Fibroblast of skin of left biceps (primary cell): ENCODE measurements at places on chromosomes 2 and 18.
A peak's percentile ranks its signal among the peaks of the same experiment; 100 is the strongest.

GRCh38 chr2:30336084-30336483 is 104.8 kb downstream of the LBH start:
- DNase-seq = no peak

DNA sequence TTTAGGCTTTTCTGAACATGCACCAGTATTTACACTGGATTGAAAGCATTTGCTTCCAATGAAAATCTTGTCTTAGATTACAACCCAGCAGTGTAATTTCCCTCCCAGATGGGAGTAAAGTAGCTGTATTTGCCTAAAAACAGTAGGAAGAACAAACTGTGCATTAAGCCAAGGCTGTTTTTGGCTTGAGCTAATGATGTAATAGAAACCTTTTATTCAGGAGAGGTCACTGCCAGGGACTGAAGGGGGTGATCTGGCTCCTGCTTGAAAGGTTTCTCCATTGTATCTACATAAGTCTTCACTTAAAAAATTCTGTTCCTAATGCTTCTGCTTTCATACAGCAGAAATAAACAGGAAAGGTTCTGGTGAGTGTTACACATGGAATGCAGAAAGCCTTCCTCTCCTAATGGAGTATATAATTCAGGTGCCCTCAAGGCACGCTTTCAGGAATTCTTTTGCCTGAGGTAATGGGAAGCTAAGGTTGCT is 74.4 kb downstream of the MEIS1 start:
- no peak for DNase-seq

GRCh38 chr2:239266779-239267287 is 134.0 kb downstream of the HDAC4 start:
- DNase-seq = no peak

DNA sequence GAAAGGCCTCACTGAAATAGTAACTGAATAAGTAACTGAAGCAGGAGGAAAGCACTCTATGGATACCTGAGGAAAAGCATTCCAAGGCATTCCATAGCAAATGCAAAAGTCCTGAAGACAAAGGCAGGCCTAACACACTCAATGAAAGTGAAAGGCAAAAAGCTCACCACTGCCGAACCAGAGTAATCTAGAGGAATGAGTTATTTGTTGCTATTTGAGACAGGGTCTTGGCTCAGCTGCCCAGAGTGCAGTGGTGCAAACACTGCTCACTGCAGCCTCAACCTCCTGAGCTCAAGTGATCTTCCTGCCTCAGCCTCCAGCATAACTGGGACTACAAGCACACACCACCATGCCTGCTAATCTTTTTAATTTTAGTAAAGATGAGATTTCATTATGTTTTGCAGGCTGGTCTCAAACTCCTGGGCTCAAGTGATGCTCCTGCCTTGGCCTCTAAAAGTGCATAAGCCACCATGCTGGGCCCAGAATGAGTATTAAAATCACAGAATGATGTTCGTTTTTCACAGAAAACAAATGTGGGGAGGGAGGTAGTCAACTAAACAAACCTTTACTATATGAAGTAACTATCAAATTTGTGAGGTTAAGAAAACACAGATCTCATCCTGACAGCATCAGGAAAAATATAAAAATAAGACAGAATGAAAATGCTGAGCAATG is 17.9 kb downstream of the PIAS2 start:
- no peak for DNase-seq

DNA sequence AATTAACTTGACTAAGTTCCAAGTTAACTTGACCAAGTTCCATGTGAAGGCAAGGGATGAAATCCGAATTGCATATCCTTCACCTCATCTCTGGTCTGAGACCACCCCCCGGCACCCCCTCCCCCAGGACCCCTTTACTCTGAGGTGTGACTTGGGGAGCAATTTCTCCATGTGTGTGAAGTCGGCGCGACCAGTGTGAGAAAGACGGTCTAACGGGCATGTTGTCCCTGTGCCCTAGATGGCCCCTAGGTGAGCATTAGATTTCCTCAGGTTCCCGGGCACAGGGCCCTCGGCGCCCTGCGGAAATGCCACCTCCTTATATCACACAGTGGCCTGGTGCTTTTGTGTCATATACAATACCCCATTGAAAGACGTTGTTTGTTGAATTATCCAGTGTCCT is 137.1 kb downstream of the CTIF start:
- DNase-seq = no peak

DNA sequence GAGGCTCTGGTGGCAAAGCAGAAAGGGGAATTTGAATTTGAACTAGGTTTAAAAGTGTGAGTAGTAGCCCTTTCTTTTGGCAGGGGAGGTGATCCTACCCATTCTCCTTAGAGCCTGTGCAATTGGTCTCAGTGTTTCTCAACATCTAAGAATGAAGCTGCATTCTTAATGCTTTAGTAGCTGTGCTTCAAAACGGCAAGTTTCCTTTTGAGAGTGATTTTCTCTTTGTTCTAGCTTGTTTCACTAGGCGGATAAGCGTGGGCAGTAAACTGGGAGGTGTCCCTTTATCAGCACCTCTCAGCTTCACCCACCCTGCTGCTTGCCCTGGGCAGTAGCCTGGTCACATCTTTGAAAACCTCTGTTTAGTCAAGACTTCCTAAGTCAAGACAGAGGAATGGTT is 6.7 kb downstream of the CRIM1 start:
- no peak for DNase-seq

DNA sequence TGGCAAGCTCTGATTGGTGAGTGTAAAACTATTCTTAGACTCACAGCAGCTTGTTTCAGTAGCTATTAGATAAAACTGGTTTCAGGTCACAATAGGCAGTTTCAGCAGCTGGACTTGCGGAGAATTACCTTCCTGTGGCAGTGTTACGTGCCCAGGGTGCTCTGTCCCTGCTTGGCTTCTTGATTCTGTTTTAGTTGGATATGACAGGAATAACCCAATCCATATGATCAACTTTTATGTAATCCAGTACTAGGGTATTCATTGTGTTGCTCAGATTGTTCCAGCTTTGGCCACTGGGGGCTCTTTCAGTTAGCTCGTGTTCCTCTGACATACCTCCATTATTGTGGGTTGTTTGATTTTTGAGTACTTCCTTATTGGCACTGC is 43.1 kb downstream of the INPP4A start:
- no peak for DNase-seq

- peak; percentile 7 for DNase-seq
Observed at GRCh38 chr2:195051401-195051800, 605.6 kb upstream of the SLC39A10 start.

GRCh38 chr2:142131010-142131669 is at the start of gene LRP1B:
LRP1B (minus strand) TSS chr2:142131016; CDS start chr2:142130729, 287 bp downstream.
- DNase-seq = no peak

DNA sequence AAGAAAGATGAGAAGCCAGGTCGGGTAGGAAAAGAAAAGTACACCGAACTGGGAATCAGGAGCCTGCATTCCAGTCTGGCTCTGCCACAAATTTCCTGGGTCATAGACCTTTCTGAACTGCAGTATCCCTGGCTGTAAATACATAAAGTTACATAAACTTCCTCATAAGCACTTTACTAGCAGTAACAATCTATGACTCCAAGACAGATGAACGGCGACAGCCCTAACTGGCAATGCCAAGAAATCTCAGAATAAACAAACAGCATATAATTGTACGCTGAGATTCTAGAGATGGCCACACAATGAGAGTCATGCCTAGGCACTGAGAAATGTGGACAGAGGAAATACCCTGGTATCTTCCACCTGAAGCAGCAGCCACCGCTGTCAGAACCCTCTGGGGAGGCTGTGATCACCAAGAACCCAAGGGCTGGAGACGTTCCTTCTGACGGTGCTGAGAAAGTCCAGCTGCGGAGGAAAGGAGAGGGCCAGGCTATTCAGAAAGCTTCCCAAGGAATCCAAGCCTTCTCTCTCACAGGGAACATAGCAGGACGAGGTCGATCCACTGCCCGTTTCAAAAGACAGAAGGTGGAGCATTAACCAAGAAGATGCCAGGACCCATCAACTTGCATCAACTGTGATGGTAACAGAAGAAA is 89.3 kb upstream of the SLC66A3 start:
- no peak for DNase-seq

DNA sequence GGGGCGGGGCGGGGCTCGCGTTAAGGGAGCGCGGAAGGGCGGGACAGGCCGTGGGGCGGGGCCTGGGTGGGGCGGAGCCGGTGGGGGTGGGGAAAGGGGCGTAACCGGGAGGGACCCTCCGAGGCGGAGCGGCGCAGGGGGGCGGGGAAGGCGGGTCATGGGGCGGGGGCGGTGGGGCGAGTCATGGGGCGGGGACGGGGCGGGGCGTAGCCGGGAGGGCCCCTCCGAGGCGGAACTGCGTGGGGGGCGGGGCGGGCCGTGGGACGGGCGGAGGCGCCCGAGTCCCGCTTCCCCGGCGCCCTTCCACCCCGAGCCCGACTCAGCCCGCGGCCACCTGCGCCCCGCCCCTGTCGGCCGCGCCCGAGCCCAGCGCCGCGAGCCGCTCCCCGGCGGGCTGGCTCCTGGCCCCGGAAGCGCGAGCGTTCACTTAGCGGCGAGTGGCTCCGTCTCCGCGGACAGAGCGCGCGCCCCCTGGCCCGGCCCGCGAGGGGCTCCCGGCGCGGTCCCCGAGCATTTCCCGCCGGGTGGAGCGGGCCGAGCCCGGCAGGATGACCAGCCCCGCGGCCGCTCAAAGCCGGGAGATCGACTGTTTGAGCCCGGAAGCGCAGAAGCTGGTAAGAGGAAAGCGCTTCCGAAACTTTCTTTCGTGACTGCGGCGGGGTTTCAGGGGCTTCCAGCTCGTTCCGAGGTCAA is 64.7 kb downstream of the LRRFIP1 start:
- DNase-seq = peak; percentile 74

GRCh38 chr2:4180631-4181030 is 477.3 kb downstream of the DCDC2C start:
- no peak for DNase-seq

- DNase-seq = no peak
Observed at GRCh38 chr2:134225173-134225572, 28.7 kb upstream of the MGAT5 start.

GRCh38 chr2:26609839-26610277 is 31.3 kb downstream of the CIB4 start:
- no peak for DNase-seq

- peak; percentile 37 for DNase-seq
Observed at GRCh38 chr2:163800951-163801381, 65.2 kb upstream of the FIGN start.

DNA sequence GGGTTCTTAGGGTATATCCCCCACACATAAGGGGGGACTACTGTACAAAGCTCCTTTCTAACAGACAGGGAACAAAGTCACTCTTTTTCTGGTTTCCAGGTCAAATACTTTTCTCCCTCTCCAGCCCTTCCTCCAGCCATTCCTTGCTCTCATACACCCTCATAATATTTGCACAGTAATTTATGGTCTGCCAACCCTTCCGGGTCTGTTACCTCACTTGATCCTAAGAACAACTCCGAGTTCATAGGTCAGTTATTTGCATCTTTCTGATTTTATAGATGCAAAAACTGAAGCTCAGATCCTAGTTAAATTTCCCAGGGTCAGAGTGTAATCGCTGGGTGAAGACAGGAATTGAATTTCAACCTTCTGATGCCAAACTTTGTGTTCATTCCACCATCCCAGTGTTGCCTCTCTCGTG is 14.8 kb upstream of the MATN3 start:
- DNase-seq = no peak

GRCh38 chr2:46540496-46541331 is 61.3 kb downstream of the TMEM247 start:
- peak; percentile 22 for DNase-seq

- no peak for DNase-seq
Observed at GRCh38 chr2:74228772-74229171, 30.4 kb downstream of the MTHFD2 start.

DNA sequence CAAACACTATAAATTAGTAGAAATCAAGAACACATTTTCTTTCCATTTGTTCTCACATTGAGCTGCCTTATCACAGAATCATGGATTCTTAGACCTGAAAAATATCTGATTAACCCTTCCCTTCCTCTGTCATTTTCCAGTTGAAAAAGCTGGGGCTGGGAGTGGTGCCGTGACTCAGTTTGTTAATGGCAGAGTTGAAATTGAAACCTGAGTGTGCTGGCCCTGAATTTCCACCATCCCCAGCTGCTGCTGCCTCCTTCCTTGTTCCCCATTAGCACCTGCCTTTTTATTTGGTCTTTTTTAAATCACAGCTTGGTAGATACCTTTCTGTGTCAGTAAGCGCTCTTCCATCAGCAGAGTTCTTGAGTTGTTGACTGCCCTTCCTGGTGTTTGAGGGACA is 10.6 kb downstream of the FARP2 start:
- no peak for DNase-seq

DNA sequence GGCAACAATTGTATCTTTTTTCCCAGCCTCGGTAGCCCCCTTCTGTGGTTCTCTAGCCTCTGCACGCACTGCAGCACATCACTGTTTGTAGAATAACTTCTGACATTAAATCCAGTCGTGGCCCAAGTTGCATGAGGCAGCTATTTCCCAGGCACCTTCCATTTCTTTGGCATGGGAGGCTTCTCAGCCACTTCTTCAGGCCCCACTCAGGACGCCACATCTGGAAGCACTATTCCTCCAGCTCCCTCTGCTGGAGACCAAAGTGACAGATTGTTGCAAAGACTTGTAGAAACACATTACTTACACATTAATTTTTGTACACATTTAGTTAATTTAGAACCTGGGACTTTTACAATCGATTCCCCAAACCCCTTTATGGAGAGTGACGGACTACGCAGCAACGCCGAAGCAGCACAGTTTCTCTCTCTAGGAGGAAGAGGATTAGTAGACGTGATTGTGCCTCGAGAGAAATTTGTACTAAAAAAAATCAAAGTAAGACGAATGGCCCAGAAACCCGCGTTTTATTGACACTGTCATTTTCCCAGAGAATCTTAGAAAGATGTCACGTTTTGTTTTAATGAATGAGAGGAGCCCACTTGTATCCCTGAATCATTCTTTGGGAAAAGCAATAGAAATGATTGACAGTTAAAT is 57.8 kb upstream of the RGPD5 start:
- DNase-seq = peak; percentile 28

GRCh38 chr2:74566754-74567085 is 12.2 kb downstream of the DOK1 start:
- peak; percentile 98 for DNase-seq

- DNase-seq = no peak
Observed at GRCh38 chr2:128876986-128877983, 558.6 kb upstream of the HS6ST1 start.

GRCh38 chr18:73749304-73749703 is 398.3 kb downstream of the FBXO15 start:
- no peak for DNase-seq

GRCh38 chr18:76859474-76860339 is 37.4 kb downstream of the ZNF236 start:
- DNase-seq = no peak

- DNase-seq = peak; percentile 54
Observed at GRCh38 chr18:12317664-12318333, 9.8 kb downstream of the TUBB6 start.

DNA sequence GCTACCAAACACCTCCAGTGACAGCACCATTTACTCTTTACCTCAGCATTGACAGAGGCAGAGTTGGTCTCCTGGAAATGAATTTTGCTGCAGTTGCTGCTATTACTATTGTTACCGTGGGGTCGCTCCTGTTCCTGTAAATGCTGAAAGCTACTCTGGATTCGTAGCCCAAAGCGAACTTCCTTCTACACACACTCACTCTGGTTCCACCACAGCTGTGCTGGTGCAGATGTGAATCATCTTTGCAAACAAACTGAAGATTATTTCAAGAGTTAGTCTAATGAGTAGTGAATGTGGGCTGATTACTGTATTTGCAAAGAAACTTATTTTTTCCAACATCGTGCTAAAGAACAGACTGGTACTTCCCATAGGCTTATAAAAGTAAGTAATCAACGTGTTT is 304.0 kb downstream of the LPIN1 start:
- peak; percentile 49 for DNase-seq

GRCh38 chr2:101737478-101738255 is 40.2 kb downstream of the MAP4K4 start:
- DNase-seq = no peak

- DNase-seq = no peak
Observed at GRCh38 chr2:239114119-239114581, 266.3 kb downstream of the TWIST2 start.
